ENCODE measurements at places on chromosomes 12 and 14. TPM values are rescaled to one million over a fixed set of nuclear protein-coding genes. Genes with fewer than 3 reads are reported as not detected.

DNA sequence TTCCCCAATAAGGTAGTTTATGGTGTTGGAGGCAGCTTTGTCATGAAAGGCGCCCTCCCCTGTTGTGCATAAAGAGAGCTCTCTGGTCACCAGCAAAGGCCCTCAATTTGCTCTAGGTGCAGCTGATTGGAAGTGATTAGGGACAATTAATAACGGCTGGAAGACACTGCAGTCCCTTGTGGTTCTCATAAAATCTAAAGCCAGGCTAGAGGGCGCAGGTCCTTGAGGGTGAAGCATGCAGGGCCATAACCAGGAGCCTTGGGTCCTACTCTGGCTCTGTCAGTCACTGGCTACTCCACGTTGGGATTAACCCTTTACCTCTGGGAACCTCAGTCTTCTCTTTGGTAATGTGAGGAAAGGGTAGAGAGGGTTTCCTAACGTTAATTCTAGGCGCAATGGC, 1.9 kb downstream of the DAAM1 start:
- peak overlapping the region; percentile 99 for H3K27ac ChIP-seq
- H3K4me1 ChIP-seq: no peaks in the 10 kb centered on the region
- no peaks in the 10 kb centered on the region for H3K36me3 ChIP-seq
- no peaks in the 10 kb centered on the region for H3K27me3 ChIP-seq
- H3K4me3 ChIP-seq: peak overlapping the region; percentile 80
- DNase-seq: no peak

DNA sequence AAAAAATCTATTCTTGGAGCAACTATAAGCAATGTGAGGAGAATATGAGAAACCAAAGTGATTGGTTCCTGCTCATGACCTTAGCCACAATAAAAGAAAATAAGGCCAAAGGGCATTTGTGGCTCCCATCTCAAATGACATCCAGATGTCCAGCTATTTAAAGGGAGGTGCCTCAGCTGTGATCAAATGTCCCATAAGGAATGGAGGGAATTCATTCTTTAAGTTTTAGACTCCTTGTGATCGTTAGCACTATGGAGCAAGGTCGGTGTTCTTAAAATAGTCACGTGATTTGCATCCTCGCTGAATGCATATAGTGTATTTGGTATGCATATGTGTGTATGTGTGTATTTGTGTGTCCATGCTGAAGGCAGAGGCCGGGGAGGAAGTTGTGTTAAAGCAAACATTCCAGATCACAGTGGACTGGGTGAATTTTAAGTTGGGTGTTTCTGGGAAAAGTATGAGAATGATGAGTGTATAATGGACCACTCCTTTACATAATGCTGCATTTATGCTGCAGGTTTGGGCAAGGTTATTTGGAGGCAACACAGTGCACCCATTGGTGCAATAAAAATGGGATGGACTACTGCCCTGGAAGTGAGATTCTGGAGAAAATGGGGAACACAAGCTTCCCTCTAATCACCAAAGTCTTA, 5.6 kb upstream of the E2F7 start:
- no peak overlapping the region for H3K4me3 ChIP-seq
- no peaks in the 10 kb centered on the region for H3K36me3 ChIP-seq
- H3K4me1 ChIP-seq: no peaks in the 10 kb centered on the region

DNA sequence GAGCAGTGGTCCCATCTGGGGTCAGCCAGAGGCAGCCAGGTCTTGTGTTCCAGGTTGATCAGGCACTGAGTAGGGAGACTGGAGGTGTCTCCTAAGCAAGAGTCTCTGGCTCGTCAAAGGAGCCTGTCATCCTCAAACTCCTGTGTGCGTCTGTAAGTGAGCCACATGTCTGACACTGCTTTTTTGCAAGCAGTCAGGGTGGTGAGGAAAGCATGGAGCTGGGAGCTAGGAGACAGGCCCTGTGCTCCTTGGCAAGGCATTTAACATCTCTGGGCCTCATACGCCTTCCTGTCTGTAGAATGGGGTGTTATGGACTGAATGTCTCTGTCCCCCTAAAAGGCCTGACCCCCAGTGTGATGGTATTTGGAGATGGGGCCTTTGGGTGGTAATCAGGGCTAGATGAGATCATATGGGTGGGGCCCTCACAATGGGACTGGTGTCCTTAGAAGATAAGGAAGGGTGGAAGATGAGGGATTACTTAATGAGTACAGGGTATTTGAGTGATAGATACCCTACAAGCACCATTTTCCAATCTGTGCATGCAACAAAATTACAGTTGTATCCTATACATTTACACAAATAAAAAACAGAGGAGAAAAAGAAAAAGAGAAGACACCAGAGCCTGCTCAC, 53.0 kb downstream of the ARL6IP4 start:
- no peak overlapping the region for H3K4me3 ChIP-seq
- H3K4me1 ChIP-seq: no peaks in the 10 kb centered on the region
- H3K27me3 ChIP-seq: no peaks in the 10 kb centered on the region
- no peaks in the 10 kb centered on the region for H3K36me3 ChIP-seq
- no peak for DNase-seq

- no peaks in the 10 kb centered on the region for H3K27me3 ChIP-seq
- no peak overlapping the region for H3K4me3 ChIP-seq
- H3K27ac ChIP-seq: no peak overlapping the region
- no peak for DNase-seq
Measured at GRCh38 chr12:106508966-106509365, 73.8 kb upstream of the RFX4 start.

- no peak for DNase-seq
- no peak overlapping the region for H3K4me3 ChIP-seq
- peak overlapping the region; percentile 49 for H3K27ac ChIP-seq
- no peaks in the 10 kb centered on the region for H3K27me3 ChIP-seq
- no peaks in the 10 kb centered on the region for H3K36me3 ChIP-seq
Measured at GRCh38 chr12:121892673-121893561, 4.3 kb downstream of the PSMD9 start.

DNA sequence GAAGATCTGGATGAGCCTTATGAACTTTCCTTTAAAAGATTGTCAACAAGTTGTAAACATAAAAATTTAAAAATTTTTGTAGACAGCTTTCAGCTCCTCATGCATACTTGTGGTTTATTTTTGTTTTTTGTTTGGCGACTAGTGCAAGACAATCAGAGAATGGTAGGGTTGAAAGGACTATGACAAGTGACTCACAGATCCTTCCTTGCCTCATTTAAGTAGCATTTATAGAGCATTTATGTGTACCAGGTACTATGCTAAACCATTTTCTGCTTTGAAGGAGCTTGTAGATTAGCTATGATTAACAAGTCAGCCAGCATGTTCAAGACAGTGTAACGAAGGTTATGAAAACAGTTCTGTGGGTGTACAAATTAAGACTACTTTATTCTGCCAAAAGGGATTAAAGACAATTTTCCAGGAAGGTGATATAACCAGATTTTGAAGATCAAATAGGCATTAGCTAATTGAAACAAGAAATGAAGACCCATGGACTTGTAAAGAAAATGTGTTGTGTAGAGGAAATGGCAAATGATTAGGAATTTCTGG, 122.0 kb downstream of the PCNX1 start:
- no peaks in the 10 kb centered on the region for H3K27me3 ChIP-seq
- H3K4me3 ChIP-seq: no peak overlapping the region
- no peak overlapping the region for H3K27ac ChIP-seq
- H3K4me1 ChIP-seq: no peaks in the 10 kb centered on the region

DNA sequence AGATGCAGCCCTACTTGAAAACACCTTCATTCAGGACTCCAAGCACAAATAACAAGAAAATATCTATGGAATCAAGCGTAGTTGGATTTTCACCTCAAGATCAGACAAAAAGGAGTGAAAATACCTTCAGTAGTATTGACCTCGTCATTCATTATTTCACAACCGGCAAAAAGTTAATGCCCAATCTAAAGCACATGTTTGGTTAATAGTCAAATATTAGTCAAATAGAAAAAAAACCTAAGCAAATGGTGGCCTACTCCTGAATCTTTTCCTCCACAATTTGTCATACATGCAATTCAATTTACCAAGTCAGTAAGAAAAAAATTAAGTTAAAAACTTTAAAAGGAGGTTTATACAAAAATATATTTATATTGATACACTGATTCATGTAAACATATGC, 50.0 kb downstream of the SLC38A4 start:
- no peaks in the 10 kb centered on the region for H3K27me3 ChIP-seq
- no peak overlapping the region for H3K4me3 ChIP-seq
- no peak for DNase-seq
- H3K4me1 ChIP-seq: no peaks in the 10 kb centered on the region

GRCh38 chr12:131867891-131868675, 26.3 kb upstream of the ULK1 start:
- no peaks in the 10 kb centered on the region for H3K36me3 ChIP-seq
- H3K4me3 ChIP-seq: no peak overlapping the region
- H3K27me3 ChIP-seq: no peaks in the 10 kb centered on the region

DNA sequence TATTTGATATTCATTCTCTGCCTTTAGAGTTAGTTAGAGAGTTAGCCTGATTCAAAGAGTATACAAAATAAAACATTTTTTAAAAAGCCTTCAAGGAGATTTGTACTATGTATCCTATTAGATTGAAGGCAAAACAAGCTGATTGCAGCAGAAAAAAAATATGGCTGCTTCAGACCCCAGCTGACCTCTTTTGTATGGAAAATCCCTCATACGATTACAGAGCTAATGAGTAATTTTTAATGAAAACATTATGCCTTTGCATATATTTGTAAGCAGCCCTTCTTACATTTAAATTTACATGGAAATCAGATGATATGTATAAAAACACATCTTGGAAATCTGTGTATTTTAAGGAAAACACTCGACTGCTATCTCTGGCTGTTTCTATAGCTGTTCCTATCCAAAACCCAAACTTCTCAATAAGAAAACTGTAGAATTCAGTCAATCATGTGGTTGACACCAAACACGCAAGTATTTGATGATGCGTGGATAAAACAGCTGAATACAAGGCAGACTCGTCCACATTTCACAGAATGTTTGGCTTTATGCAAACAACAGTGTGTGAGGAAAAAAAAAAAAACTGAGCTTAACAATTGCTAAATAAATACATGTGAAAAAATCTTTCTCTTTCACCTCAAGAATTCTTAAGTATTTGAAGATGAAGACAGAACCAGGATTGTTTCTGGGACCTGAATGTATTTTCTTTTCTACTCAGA, 275.3 kb downstream of the EGLN3 start:
- no peak for DNase-seq
- no peaks in the 10 kb centered on the region for H3K4me1 ChIP-seq
- H3K27me3 ChIP-seq: no peaks in the 10 kb centered on the region
- no peak overlapping the region for H3K4me3 ChIP-seq
- no peak overlapping the region for H3K27ac ChIP-seq
- H3K36me3 ChIP-seq: no peaks in the 10 kb centered on the region

GRCh38 chr12:109553906-109554500, 19.3 kb downstream of the MMAB start:
- no peak overlapping the region for H3K27ac ChIP-seq
- H3K4me1 ChIP-seq: no peaks in the 10 kb centered on the region
- no peaks in the 10 kb centered on the region for H3K27me3 ChIP-seq
- no peak overlapping the region for H3K4me3 ChIP-seq

GRCh38 chr12:40801082-40801481, 108.8 kb downstream of the CNTN1 start:
- no peak overlapping the region for H3K4me3 ChIP-seq
- H3K36me3 ChIP-seq: no peaks in the 10 kb centered on the region
- no peaks in the 10 kb centered on the region for H3K4me1 ChIP-seq
- no peak overlapping the region for H3K27ac ChIP-seq
- H3K27me3 ChIP-seq: no peaks in the 10 kb centered on the region

DNA sequence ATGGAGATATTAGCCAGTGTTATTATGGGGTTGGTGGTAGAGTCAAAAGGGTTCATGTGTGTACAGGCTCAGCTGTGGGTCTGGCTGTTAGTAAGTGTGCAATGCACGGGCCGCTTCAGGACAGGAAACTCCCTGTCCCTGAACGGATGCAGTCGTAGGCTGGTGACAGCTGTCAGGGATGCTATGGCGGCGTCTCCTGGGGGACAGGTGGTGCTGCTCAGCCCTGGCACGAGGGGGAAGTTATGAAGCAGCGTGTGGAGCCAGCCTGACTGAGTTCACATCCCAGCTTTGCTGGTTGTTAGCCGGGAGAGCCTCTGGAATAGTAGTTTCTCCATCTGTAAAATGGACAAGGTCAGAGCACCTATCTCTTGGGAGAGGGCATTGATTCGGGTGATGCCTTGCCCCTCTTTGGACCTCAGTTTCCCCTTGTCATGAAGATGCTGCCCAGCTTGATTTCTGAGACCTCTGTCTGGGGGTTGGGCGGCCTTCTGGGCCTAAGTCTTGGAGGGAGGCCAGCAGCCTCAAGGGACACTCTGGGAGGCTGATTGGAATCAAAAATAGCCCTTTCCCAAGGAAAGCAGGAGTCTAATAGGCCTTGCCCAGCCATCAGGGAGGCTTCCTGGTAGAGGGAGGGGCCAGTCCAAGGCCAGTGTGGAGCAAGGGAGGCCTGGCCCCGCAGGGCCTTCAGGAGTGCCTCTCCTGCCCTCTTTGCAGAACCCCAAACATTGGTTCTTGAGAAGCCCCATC, 7.1 kb downstream of the ASB2 start:
- DNase-seq: no peak
- no peaks in the 10 kb centered on the region for H3K27me3 ChIP-seq
- H3K27ac ChIP-seq: no peak overlapping the region

GRCh38 chr14:23563473-23564180, 4.0 kb downstream of the AP1G2 start:
- no peaks in the 10 kb centered on the region for H3K27me3 ChIP-seq
- no peak overlapping the region for H3K27ac ChIP-seq
- H3K36me3 ChIP-seq: no peaks in the 10 kb centered on the region
- DNase-seq: no peak
- peaks cover 8% of the 10 kb centered on the region for H3K4me1 ChIP-seq

DNA sequence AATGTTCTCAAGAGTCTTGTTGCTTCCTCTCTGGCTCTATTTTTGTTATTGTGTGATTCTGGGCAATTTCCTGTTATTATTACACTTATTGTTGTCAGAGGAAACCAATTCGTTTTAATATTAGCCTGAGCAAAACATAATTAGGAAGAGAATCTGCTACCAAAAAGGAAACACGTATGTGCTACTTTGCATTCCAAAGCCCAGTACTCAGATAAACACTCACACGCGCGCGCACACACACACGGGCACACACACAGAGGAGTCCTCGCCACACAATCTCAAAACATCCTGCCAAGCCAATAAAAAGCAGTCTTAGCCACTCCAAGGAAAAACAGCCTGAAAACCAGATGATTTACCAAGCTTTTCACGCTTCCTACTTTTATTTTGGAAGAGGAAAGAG, 400.7 kb downstream of the NUAK1 start:
- DNase-seq: no peak
- no peaks in the 10 kb centered on the region for H3K36me3 ChIP-seq
- H3K27me3 ChIP-seq: no peaks in the 10 kb centered on the region

DNA sequence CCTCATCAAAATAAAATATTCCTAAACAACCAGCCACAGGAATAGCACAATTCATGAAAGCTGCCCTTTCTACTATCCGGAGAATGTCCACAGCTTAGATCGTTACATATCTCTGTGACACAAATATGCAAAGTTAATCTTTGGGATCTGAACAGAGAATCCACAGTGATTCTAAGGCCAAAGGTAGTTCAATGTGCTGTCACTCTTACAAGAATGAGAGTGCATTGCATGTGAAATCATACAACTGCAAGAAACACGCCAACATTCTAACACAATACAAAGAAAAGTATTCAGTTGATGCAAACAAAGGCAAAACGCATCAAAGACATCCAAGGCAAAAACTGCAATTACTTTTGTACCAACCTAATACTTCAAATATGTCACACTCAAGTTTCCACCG, 60.4 kb downstream of the KSR2 start:
- no peaks in the 10 kb centered on the region for H3K4me1 ChIP-seq
- H3K4me3 ChIP-seq: no peak overlapping the region
- no peaks in the 10 kb centered on the region for H3K36me3 ChIP-seq
- H3K27me3 ChIP-seq: no peaks in the 10 kb centered on the region
- DNase-seq: no peak
- H3K27ac ChIP-seq: no peak overlapping the region

Gene ADAMTS20
- total RNA-seq: not detected

Gene KERA
- total RNA-seq: not detected

Gene MAP1LC3B2
- total RNA-seq: 8.5 TPM

Gene SLC35F4
- not detected for total RNA-seq

Data from breast epithelium (tissue), 4 donors.